NCI-H1105 treated with DMSO at 0.1 percent for 48 hours (cell line): ENCODE measurements at places on chromosomes 12 and 14.

- no peak for DNase-seq
These were observed 333.8 kb downstream of the PDZRN4 start for GRCh38 chr12:41521872-41522379.

DNA sequence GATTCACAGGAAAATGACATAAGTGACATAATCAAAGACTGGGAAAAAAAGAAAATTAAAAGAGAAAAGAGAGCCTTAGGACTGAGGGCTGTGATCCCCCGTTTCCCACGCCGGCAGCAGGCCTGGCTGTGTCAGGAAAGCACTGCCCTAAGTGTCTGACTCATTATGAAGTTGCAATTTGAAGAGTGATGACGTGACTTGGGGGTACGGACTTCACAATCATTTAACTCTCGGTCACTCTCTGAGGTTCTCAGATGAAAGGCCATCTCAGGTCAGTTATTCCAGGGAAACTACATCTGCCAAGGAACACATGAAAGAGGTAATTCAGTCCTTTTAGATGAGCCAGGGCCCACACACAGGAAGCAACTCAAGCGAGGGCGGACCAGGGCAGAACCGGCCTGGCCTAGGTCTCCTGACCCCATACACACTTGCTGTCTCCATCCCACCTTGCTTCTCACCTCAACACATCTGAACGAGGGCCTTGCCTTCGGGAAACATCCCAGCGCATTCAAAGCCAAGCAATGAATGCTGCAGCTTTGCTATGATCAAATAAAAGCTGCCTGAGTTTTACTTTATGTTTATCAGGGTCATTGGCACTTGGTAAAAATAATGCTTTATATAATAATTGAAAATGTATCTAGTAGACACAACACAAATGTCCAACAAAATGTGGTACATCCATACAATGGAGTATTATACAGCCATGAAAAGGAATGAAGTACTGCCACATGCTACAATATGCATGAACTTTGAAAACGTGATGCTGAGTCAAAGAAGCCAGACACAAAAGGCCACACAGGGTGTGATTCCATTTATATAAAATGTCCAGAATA, 2.7 kb downstream of the SSH1 start:
- no peak for DNase-seq

DNA sequence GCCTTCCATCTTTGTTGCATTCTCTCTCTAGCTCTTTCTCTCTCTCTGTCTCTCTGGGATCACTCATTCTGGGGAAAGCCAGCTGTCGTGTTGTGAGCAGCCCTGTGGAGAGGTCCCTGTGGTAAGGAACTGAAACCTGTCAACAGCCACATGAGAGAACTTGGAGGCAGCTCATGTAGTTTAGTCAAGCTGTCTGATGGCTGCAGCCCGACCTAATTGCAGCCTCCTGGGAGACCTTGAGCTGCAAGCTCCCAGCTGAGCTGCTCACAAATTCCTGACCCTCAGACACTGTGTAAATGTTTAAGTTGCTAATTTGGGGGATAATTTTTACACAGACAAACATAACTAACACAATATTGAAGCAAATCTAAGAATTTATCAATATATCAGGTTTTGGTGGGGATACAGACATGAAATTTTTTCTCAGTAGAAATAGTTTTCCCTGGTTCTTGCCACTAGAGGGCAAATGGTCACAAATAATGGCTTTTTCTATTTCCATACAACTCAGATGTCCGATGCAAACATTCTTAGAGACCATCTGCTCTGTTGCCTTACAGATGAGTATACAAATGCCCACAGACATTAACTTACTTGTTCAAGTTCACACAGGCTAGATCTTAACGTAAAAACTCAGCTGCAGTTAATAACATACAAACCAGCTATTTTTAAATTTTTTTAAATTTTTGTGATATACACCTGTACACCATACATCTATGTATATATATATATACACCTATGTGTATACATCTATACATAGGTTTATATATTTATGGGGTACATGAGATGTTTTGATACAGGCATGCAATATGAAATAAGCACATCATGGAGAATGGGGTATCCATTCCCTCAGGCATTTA, 15.5 kb upstream of the KRR1 start:
- peak; percentile 62 for DNase-seq

DNA sequence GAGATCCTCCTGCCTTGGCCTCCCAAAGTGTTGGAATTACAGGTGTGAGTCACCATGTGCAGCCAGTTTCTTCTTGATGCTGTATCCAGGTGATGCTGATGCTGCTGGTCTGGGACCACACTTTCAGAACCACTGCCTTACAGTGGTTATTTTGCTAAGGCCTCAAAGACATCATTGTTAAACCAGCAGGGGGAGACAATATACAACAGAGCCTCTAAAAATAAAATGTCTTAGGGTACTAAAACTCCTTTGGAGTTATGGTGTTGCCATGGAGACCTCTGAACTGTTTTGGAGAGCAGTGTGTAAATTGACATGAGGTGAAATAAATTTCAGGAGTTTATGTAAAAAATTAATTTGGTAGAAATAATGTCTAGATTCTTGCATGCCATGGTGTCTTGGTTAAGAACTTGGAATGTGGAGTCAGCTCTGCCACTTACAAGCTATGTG, 1.1 kb upstream of the ARG2 start:
- peak; percentile 73 for DNase-seq
